ENCODE measurements at places on chromosomes 2 and 18.

GRCh38 chr2:212773808-212774339 is 235.3 kb upstream of the ERBB4 start:
- no peak for DNase-seq

DNA sequence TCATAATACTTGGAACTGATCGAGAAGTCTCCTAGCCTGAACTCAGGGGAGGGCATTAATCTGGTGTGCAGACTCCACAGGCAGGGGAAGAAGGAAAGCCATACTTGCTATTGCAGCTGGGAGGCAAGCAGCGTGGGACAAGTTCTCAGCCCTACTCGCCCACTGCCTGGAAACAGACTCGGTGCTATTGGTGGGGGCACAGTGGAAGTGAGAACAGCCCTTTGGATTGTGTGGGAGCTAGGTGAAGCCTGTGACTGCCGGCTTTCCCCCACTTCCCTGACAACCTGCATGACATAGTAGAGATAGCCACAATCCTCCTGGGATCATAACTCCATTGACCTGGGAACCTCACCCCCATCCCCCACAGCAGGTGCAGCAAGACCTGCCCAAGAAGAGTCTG is 301.3 kb downstream of the RIT2 start:
- no peak for DNase-seq

- DNase-seq, result peak; percentile 21
These were observed 53.0 kb downstream of the ASXL2 start for GRCh38 chr2:25825238-25825637.

GRCh38 chr2:205808486-205809121 is 126.3 kb downstream of the NRP2 start:
- DNase-seq, result no peak

DNA sequence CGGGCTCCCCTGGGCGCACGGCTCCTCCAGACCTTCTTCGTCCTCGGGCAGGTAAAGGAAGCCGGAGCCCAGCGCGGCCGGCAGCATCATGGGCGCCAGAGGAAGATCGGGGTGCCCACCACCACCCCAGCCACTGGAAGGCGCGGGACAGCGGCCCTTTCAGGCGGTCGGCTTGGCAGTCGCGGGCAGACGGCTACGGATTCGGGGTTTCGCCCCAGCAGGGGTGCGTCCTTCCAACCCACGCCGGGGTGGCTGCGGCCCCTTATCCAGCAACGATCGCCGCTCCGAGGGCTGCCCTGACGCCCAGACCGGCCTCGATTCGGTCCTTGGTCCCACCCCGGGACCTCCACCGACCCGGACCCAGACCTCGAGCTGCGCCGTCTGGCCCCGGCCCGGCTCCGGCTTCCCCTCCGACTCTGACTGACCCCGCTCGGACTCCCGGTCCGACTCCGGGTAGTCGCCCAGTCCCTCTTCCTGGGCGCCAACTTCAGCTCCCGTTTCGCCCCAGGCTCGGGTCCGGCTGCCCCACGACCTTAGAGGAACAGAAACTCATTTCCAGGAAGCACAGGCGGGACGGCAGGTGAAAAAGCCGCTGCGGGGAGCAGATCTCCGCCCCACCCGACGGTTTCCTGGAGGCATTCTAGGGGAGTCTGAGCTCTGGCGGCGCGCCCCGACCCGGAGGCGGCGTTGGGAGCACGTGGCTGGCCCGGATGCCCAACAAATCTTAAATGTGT is 30.2 kb upstream of the SSB start:
- peak; percentile 22 for DNase-seq

DNA sequence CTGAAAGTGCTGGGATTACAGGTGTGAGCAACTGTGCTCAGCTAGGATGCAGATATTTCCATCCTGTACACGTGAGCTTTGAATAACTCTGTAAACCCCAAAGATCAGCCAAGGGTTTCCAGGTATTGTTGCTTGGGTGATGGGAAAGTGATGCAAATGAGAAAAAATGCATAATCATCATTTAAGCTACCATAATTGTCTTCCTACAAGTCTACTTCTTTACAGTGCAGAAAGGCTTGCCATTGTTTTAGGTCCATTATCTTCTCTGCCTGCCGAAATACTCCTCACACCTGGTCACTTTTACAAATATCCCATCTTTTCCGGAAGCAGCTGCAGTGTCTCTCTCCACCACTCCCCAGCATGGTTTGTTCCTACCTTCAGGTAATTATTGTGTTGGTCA is 259.8 kb upstream of the CCDC68 start:
- DNase-seq, result no peak

GRCh38 chr2:10830641-10831399 is 18.2 kb upstream of the PDIA6 start:
- DNase-seq, result no peak

- DNase-seq, result no peak
These were observed 74.4 kb upstream of the CTDP1 start for GRCh38 chr18:79604913-79605880.

DNA sequence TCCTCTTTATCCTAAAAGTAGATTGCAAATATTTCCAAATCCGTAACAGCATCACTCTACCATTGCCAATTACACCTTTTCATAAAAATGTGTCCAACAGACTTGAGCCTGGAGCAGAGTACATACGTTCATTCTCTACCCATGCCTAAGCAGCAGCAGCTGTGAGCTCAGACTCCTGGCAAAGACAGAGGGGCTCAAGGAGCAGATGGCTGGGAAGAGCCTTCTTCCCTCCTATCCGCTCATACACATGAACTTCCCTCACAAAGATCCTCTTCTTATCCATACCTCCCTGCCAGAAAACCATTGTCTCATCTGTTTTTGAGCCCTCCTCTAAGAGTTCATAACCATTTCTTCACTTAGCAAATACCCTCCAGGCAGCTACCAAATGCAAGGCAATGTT is 164.3 kb upstream of the ARL4C start:
- DNase-seq, result no peak

- DNase-seq, result no peak
These were observed 27.3 kb downstream of the GKN2 start for GRCh38 chr2:68925295-68925896.

DNA sequence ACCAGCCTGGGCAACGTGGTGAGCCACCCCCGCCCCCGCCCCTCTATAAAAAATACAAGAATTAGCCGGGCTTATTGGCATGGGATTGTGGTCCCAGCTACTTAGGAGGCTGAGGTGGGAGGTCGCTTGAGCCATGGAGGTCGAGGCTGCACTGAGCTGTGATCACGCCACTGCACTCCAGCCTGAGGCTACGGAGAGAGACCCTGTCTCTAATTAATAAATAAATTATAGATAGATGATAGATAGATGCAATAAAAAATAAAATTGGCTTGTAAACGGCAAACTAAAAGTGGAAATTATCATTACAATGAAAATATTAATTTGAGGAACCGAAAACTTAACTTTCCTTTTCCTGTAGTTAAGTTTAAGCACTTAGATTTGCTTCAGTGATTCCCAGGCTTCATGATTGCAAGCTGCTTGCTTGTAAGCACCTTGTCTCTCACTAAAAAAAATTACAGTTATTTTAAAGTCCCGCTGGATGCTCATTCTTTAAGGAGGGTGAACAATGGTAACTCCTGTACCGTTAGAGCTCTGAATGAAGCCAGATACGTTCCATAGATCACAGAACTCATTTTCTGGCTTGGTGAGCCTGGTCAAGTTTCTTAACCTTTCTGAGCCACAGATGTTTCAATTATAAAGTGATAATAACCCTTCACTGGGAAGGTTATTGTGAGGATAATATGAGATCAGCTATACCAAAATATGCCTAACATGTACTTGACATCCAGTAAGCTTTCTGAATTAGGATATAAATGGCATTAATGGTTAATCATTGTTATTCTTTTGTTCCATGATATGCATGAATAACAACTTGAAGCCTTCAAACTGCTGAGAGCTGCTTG is 9.3 kb upstream of the NARS1 start:
- no peak for DNase-seq

GRCh38 chr2:198763793-198764192 is 693.9 kb downstream of the SATB2 start:
- DNase-seq, result no peak

GRCh38 chr2:44377486-44377885 is 15.7 kb downstream of the CAMKMT start:
- no peak for DNase-seq

- DNase-seq, result no peak
These were observed 34.4 kb downstream of the CD28 start for GRCh38 chr2:203740871-203741281.

DNA sequence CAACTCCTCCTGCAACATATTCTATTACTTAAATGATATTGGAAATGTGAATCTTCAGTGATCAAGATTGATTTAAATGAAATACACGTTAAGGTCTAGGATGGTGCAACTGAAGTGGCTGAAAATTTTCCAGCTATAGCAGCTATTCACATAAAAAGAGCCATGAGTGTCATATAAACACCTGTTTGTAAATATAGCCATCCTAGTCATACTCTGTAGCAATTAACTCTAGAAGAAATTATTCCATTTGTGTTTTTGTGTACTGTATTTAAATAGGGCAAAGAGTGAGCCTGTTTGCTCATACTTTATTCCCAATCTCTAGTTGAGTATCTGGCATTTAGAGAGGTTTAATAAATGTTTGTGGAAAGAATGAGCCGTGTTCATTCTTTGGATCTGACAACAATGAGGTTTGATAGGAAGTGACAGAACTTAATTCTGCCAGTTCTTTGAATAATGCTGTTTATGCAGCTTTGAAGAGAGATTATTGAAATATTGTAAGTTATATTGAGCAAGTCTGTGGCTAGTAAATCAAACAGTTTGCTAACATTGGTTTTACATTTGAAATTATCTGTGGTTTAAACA is 49.7 kb downstream of the BABAM2 start:
- no peak for DNase-seq

GRCh38 chr2:58862244-58862643 is 621.1 kb upstream of the FANCL start:
- no peak for DNase-seq

DNA sequence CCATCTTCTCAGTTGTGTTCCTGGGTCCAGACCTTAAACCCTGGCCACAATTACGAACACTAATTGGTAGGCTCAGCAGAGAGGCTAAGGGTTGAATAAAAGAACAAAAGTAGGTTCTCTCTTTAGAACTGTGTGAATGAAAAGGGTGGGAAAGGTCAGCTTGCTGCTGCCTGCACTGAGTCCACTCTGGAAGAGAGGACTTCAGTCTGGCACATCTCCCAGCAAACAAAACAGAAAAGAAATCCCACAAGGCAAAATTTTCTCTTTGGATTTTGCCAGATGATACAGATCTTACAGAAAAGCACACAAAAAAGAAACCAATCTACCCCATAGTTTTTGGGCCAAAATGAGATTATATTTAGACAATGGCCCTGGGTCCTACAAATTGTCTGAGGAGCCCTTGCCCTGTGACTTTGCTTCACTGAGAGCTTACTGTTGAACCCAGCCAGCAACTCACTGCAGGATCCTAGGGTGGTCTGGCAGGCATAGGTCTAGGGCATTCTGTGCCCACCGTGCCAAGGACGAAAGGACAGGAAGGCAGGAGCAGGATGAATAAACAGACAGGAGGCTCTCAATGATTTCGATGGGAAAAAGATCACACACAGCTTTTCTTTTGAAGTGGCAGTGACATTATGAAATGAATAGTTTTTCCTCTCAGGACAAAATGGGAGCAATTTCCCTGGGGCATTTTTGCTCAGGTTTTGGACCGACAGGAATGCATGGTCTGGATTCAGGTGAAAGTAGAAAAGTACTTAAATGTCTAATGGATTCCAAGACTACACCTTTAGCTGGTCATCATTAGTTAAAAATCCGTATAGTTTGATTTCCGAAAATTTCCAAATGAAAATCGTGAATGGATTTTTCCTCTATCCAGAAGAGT is 68.4 kb upstream of the STAM2 start:
- DNase-seq, result no peak

GRCh38 chr18:51461956-51462355 is 264.5 kb upstream of the MEX3C start:
- no peak for DNase-seq

DNA sequence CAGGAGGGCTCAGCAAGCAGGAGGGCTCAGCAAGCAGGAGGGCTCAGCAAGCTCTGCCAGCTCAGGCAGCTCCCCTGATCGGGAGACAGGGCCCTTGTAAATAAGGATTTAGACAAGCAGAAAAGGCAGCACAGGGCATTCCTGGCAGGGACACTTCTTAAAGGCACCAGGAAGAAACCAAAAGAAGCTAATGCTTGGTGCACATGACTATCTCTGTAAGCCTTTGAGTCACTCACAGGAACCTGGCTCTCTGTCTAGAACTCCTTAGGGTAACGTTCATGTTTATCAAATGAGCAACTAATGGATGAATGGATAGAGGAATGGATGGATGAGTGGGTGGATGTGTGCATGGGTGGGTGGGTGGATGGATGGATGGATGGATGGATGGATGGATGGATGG is 28.4 kb downstream of the TMEM37 start:
- DNase-seq, result no peak

DNA sequence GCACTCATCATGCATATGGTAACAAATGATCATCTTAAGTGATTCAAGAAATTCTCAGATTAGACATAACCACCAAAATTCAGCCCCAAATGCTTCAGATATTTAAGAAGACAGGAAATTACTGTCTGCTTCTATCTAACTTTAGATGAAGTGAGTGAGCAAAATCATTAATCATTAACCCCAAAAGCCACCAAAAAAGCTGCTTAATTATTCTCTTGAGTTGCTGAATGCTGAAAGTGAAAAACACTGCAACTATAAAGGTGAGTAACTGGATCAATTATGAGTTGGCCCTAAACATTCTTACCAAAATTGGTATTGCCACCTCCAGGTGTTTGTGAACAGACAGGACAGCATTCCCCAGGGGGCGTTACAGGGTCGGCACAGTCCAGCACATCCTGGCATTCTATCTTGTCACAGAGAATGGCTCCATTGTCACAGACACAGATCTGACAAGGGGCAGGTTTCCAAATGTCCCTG is 69.6 kb downstream of the COL5A2 start:
- DNase-seq, result no peak

DNA sequence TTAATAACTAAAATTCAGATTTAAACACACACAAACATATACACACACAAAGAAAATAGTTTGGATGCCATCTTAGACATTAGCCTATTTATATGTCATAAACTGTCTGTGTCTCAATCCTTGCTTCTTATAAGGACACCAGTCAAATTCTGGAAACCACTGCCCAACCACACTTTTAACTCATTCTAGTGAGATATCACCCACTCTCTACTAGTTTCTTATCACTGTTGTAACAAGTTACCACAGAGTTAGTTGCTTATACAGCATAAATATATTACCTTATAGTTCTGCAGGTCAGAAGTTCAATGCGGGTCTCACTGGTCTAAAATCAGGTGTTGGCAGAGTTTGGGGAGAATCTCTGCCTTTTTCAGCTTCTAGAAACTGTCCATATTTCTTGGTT is 239.1 kb downstream of the MTX2 start:
- no peak for DNase-seq

GRCh38 chr18:11047817-11048216 is 101.6 kb downstream of the PIEZO2 start:
- no peak for DNase-seq

DNA sequence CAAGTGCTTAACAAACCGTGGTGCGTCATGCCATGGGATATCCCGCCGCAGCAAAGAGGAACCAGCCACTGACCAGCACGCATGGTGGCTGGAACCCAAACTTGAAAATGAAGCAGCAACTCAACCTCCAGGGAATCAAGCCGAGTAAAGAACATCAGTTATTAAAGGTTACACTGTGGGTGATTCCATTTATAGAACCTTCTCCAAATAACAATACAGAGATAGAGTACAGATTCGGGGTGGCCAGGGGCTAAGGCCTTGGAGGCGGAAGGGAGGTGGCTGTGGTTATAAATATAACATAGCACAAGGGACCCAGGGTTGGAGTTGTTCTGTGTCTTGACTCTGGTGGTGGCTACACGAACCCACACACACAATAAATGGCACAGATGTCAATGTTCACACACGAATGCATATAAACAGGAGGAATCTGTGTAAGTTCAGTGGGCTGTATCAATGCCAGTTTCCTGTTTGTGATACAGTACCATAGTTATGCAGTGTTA is 123.1 kb downstream of the EIPR1 start:
- no peak for DNase-seq

- no peak for DNase-seq
These were observed 127.4 kb downstream of the RTTN start for GRCh38 chr18:70078106-70078505.

Measured in stimulated activated CD4-positive, alpha-beta T cell treated with anti-CD3 and anti-CD28 coated beads, TNF-alpha, amount 100 ng/mL, for 24 hours (primary cell).